Stimulated activated CD8-positive, alpha-beta memory T cell treated with anti-CD3 and anti-CD28 coated beads, Interleukin-7, amount 100 ng/mL, for 1 hour (primary cell): ENCODE measurements at places on chromosomes 13 and 19.

- DNase-seq = no peak
Observed at GRCh38 chr13:43730642-43731041, 56.1 kb downstream of the ENOX1 start.

- no peak for DNase-seq
Observed at GRCh38 chr13:93045836-93046235, 180.8 kb upstream of the GPC6 start.

DNA sequence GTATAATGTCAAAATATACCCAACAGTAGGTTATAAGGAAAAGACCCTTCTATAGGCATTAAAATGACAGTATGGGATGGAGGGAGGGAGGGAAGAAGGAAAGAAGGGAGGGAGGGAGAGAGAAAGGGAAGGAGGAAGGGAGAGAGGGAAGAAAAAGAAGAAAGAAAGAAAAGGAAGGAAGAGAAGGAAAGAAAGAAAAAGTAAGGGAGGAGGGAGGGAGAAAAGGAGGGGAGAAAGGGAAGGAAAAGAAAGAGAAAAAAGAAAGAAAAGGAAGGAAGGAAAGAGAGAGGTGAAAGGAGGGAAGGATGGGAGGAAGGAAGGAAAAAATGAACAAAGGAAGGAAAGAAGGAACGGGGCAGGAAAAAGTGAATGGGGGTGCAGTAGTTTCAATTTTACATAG lies 35.3 kb upstream of the CACNA1A start:
- no peak for DNase-seq

GRCh38 chr19:7112675-7113074 lies 43.2 kb downstream of the ZNF557 start:
- DNase-seq = no peak

DNA sequence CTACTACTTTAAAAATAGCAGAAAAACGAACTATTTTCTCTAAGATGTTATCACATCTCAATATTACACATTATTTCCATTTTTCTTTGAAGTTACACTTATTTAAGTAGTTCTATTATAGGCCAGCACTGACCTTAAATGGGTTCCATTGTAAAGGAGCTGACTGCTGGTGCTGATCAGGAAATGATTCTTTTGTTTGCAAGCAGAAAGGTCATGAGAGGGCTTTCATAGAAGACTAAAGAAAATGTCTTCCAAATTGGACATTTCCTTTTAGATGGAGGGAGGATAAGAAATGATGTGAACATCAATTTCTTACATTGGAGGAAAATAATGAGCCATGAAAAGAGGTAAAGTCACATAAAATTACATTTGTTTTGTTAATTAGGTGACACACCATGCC lies 96.2 kb downstream of the SUCLA2 start:
- no peak for DNase-seq

DNA sequence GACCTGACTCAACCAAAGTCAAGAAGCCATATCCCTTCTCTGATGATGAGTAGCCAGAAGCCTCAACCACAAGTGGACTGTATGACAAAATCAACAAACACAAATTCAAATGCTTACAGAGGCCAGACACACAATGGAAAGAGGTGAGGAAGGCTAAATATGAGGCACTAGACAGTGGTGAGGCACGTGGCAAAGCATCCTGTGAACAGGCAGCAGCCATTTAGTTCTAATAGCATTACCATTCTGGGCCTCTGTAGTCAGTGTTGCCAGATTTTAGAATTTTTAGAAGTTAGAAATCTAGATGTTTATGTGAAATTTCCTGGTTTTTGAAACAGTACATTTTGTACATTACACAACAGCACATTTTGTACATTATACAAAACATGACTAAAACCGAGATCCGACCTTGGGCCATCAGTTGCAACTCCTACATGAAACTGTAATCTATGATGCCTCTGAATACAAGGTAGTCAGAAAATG lies 403.3 kb downstream of the COG6 start:
- DNase-seq = no peak

GRCh38 chr13:113028336-113029060 lies 59.5 kb downstream of the MCF2L start:
- DNase-seq = no peak

DNA sequence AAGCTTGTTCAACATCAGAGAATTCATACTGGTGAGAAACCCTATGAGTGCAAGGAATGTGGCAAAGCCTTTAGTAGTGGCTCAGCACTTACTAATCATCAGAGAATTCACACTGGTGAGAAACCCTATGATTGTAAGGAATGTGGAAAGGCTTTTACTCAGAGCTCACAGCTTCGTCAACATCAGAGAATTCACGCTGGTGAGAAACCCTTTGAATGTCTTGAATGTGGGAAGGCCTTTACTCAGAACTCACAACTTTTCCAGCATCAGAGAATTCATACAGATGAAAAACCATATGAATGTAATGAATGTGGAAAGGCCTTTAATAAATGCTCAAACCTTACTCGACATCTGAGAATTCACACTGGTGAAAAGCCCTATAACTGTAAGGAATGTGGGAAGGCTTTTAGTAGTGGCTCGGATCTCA lies 25.2 kb downstream of the ZNF383 start:
- no peak for DNase-seq

DNA sequence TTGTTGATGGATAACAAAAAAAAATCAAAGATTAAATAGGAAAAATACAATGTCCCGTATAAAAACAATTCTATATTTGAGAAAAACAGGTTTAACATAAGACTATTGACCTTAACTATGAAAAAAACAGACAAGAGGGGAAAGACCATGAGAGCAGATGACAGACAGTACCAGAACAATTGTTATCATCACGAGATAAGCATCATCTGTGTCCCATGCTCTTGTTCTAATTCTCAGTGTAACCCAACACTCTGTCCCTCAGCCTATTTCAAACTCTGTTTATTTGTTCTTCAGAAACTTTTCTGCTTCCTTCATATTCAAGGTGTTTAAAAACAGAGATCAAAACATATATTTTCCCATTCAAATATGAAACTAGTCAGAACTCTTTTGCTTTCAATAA lies 216.4 kb downstream of the PCDH9 start:
- no peak for DNase-seq
